ENCODE measurements at places on chromosomes 16 and 17.

GRCh38 chr17:39118674-39119419 lies 32.6 kb downstream of the PLXDC1 start:
- no peak for DNase-seq

DNA sequence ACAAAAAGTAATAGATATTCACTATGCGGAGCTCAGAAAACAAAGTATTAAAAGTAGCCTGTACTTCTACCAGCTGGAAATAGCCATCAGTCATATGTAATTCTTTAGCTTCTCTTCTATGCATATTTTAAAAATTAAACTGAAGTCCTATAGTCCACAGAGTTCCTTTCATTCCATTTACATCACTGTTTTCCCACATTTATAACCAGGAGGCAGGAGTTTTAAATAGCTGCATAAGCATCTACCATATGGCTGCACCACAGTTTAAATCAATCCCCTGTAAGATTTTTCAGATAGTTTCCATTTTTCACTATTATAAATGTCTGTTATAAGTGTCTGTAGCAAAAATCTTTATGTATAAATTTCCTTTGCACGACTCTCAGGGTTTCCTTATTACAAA lies 45.1 kb downstream of the ZFHX3 start:
- no peak for DNase-seq

DNA sequence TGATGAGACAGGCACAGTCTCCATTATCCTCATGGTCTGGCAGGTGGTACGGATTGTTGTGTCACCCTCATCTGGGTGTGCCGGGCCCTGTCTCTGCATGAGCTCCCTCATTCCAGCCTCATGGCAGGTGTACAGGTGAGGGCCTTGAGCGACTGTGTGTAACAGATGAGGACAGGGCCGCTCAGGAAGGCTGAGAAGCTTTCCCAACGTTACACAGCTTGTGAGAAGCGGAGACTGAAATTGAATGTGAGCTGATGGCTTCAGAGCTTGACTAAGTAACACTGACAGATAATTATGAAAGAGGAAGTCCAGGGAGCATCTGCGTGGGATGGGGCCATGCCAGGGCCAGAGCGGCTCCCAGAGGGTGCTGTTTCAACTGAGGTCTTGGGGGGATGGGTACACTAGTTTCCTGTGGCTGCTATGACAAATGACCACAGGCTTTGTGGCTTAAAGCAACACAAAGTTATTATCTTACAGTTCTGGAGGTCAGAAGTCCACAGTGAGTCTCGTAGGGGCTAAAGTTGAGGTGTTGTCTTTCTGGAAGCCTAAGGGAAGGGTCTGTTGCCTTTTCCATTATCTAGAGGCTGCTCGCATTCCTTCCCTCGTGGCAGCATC lies 36.7 kb downstream of the CMIP start:
- DNase-seq = peak; percentile 80

DNA sequence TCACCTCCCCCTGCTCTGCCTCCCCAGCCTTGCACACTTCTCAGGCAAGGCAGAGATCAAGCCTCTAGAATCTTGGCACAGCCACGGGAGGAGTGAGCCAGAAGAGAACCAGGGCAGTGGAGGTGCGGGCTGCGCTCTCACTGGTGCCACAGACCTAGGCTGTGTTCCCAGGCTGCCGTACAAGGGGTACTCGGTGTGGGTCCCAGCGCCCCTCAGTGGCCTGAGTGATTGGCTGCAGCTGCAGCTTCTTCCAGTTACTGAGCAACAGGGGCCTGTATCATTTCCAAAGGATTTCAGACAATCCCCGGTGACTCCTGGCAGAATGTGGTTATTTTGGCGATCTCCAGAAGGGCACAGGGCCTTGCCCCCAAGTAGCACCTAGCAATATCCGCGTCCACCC lies 1852.1 kb downstream of the TP53TG3F start:
- peak; percentile 44 for DNase-seq

DNA sequence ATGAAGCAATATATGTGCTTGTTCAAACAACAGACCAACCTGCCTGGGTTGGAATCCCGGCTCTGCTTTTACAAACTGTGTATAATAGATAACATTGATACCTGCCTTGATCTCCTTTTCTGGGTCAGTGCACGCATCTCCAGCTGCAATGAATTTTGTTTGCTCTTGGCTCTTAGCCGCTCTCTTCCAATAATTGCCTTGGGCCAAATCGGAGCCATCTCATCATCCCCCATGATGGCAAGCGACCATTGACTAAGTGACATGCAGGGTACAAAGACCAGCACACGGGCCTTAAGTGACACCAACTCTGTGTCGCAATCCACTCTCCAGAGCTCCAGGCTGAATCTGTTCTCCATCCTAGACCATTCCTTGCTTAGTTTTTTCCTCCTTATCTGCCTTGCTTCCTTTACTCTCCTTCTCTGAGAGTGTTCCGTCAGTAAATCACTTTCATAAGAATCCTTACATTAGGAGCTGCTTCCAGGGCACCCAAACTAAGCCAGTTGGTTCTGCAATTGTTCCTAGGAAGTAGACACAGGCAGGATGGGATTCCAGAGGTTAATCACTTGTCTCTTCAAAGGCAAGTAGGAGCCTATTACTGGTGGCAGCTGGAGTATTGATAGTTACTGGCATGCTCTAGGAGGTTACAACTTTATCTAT lies 134.2 kb downstream of the ABCA8 start:
- DNase-seq = peak; percentile 61

DNA sequence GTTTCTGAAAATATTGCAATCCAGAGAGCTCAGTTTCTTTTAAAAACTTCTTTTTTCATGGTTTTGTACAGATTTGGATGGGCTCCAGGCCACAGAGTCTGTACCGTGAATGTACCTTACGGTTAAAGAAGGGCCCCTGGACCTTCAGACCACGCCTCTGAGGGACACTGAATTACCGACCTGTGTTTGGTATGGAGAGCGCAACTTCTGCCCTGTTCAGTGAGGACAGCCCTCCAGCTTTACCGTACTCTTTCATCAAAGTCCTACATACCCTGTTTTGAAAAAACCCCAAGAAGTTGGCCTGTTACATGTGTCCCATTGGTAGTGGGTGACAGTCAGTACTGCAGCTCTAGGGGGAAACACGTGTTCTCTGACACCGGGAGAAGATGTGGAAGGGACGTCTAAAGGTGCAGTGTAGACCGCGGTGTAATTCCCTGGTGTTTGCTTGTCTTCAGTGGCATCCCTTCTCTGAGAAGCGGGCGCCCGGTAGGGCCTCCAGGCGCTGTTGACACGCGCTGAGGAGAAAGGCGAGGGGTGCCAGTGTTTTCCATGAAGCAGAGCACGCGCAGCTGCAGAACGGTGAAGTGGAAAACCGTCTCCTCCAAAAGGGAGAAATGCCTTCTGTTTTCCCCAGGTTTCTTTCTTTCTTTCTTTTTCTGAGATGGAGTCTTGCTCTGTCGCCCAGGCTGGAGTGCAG lies 6.2 kb downstream of the PGS1 start:
- DNase-seq = peak; percentile 50

- DNase-seq = peak; percentile 77
Observed at GRCh38 chr17:80428796-80429195, 13.8 kb downstream of the ENDOV start.

DNA sequence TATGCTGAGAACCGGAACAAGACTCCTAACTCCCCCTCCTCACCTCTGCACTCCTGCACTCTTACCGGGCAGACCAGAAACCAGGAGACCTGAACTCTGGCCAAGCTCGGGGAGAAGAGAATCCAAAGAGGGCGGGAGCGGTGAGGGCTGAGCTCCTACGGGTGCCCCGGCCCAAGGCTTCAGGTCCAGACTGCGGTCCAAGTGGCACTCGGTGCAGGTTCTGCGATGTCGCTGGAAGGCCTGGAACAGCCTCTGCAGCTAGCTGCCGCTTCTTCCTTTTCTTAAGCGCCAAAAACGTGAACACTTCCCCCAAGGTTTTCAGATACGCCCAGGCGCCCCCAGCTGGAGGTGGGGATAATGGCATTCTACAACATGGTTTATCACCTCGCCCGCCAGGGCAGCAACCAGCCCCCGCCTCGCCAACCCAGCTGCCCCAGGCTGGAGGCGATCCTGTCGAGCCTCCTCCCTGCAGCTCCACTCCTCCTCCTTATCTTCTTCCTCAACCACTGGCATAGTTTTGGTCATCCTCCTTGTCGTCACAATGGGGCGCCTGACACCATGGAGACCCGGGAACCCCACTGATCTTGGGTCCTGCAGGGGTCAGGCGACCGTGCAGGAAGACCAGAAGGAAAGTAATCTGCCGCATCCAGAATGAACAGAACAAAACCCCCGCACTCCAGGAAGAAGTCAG lies 1735.9 kb downstream of the TP53TG3F start:
- no peak for DNase-seq

GRCh38 chr16:68400083-68400923 lies 48.0 kb downstream of the SMPD3 start:
- DNase-seq = no peak

DNA sequence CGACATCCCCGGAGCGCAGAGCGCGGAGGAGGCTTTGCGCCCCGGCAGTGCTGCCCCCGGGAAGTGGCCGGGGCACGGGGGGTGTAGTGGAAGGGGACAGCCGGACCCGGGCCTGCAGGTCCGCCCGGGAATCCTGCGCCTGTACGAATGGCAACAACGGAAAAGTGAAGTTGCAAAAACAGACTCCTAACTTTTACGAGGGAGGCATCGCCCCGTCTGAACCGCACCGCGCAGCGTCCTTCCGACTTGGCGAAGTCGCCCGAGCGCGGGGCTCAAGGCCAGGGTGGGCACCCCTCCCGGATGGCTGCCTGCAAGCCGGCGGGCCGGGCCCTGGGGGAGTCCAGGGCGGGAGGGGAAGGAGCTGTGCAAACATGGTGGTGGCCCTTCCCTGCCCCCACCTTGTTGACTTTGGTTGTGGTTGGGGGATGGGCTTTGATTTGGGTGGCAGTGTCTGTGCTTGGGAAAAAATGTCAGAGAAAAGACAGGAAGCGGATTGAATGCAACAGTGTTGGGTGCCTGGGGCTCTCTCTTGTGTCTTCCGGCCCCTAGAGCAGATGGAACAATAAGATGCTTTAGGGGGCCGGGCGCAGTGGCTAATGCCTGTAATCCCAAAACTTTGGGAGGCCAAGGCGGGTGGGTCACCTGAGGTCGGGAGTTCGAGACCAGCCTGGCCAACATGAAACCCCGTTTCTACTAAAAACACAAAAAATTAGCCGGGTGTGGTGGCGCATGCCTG lies 675 bp downstream of the RNF213 start:
- DNase-seq = peak; percentile 94

- no peak for DNase-seq
Observed at GRCh38 chr16:53100889-53101288, 46.1 kb downstream of the CHD9 start.

GRCh38 chr17:57516290-57517230 lies 228.5 kb downstream of the CCDC182 start:
- DNase-seq = no peak

DNA sequence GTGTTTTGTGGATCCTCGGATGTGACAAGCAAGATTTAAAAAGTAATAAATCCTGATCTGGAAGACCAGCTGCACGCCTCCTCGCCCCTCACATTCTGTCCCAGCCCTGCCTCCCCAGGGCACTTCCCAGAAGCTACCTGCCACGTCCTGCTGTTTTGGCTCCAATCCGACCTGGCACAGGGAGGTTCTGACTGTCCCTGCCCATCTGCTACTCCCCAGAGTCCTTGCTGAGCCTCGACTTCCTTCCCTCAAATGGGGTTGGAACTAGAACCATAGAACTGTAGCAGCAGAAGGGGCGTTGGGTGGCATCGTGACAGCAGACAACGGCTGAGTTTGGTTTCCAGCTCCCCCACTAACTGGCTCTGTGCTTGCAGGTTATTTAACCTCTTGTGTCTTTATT lies 71.7 kb downstream of the RPH3AL start:
- DNase-seq = peak; percentile 57

DNA sequence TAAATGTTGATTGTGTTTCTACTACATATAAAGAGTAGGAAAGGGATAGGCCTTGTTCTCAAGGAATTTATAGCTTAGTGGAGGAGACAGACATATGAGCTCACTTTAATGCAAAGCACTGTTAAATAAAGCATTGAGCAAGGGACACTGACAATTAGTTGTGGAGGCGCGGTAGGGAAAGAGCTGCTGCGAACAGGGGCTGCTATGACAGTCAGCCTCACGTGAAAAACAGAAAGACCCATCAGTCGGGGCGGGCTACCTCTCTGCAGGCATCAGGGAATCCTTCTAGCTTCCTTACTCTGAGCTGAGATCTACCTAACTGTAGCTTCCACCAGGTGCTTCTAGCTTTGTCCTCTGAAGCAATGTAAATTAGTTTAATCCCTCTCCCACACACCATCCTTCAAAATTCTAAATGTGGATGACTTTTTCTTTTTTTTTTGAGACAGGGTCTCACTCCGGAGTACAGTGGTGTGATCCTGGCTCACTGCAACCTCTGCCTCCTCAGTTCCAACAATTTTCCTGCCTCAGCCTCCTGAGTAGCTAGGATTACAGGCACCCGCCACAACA lies 129.9 kb upstream of the ZFHX3 start:
- DNase-seq = no peak

- no peak for DNase-seq
Observed at GRCh38 chr17:56786989-56787482, 46.7 kb downstream of the C17orf67 start.

- DNase-seq = peak; percentile 18
Observed at GRCh38 chr17:40369923-40370322, 5.4 kb upstream of the GJD3 start.

- peak; percentile 89 for DNase-seq
Observed at GRCh38 chr16:88810166-88810911, 1.4 kb downstream of the APRT start.

DNA sequence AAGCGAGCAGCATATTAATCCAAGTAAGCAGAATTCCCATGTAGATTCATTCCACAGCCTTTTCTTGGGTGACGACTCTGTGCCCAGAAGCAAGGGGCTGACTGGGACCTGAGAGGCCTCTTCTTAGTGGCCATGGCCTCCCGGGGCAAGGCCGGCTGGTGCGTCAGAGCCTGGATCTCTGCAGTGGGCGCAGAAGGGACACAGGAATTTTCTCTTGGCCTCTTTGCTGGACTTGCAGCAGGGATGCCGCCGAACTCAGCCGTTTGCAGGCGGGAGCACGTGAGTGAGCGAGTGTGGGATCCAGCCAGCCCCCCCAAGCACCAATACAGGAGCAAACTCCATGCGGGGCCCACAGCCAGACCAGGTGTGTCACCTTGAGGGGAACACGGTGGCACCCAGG lies 151.8 kb downstream of the RPTOR start:
- no peak for DNase-seq

GRCh38 chr17:70872103-70872502 lies 702.8 kb downstream of the KCNJ2 start:
- DNase-seq = no peak

DNA sequence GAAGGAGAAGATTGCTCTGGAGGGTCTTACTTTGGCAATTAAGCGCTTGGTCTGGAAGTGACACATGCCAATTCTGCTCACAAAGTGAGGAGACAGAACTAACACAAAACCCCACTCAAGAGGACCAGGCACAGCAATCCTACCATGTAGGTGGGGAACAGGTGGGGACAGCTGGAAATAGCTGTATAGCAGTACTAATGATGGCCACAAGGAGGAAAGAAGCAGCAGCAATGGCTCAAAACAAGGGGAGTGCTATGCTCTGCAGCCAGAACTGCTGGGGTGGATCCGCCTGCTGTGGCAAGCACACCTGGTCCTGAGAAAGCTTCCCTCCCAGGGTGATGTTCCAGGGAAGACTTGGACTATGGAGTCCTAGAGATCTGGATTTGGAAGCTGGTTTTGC lies 17.0 kb upstream of the TMEM132E start:
- DNase-seq = peak; percentile 69

- DNase-seq = no peak
Observed at GRCh38 chr17:15247891-15248529, 17.1 kb downstream of the PMP22 start.

GRCh38 chr16:13099822-13100221 lies 198.4 kb downstream of the SHISA9 start:
- DNase-seq = no peak

- DNase-seq = no peak
Observed at GRCh38 chr17:42399121-42399520, 10.9 kb upstream of the STAT3 start.

Data from osteoblast (primary cell).